ENCODE measurements at places on chromosomes 1 and 21.

DNA sequence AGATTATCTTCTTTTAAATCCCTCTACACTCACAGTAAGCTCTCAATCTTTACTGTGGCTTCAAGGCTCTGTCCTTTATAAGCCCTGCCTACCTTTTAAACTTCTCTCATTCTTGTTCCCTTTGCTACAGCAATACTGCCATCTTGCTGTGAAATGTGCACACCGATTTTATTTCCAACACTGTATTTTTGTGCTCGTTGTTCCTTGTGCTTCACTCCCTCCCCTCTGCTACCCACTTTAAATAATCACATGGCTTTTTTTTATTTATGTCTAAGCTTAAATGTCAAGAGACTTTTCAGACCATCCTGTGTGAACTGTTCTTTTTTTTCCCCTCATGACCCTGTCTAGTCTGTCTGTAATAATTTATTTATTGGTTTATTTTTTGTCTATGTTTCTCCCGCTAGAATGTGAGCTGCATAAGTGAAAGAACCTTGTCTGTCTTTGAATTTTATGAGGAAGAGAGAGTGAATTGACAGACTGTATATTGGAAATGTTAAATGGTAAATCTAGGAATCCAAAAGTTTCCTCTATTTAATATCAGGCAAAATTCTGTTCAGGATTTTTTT, 45.7 kb downstream of the ABCD3 start:
- DNase-seq = no peak

DNA sequence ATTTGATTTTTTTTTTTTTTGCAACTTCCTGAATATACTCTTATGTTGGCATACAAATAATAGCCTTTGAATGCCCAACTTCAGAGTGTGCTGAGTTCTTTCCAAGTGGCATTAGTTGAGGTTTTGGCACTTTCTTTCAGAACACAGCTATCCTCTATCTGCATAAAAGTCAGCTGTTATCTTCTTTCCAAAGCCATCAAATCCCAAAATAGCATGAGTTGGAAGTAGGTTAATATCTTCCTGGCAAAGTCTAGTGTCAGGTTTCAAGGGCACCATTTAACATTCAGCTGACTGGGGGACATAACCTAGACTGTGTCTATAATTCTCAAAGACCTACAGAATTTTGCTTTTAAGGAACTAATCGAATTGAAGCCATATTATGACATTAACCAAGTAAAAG, 223.9 kb downstream of the PLPP3 start:
- no peak for DNase-seq

DNA sequence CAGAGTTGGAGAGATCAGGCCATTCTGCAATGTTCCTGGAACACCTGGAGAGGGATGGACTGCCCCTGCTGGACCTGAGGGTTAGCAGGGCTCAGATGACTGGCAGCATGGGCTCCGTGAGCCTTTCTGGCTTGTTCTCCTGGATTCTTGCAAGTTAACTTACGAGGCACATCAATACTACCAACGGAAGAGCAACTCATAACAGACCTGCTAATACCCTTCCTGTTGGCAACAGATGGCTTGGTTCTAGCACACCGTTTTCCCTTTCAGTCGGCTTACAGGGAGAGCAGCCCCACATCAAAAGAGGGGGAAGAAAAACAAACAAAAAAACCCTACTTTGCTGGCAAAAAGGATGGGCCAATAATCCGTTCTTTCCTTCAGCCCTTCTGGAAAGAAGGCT, 47.9 kb downstream of the SLC66A1 start:
- DNase-seq = no peak

- peak; percentile 89 for DNase-seq
Measured at GRCh38 chr1:41728403-41729202, 190.1 kb downstream of the HIVEP3 start.

- DNase-seq = no peak
Measured at GRCh38 chr1:107883562-107883961, 81.4 kb downstream of the VAV3 start.

DNA sequence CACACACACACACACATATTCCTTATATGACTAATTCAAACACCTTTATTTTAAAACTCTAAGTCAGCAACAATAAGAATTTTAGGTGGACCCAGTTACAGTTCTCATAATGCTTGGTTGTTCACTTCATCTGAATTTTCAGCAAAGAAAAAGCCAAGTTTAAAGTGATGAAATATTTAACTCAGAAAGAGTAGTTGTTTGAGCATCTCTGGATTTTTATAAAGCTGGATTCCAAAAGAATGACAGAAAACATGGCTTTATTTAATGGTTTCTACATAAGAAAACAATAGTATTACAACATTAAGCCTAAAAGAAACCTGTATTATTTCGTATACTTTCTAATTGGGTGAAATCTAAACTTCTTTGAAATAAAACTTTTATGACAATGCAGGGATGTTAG, 54.2 kb upstream of the ADAMTS5 start:
- DNase-seq = no peak

- DNase-seq = no peak
Measured at GRCh38 chr1:182917378-182917777, 35.6 kb downstream of the SHCBP1L start.

DNA sequence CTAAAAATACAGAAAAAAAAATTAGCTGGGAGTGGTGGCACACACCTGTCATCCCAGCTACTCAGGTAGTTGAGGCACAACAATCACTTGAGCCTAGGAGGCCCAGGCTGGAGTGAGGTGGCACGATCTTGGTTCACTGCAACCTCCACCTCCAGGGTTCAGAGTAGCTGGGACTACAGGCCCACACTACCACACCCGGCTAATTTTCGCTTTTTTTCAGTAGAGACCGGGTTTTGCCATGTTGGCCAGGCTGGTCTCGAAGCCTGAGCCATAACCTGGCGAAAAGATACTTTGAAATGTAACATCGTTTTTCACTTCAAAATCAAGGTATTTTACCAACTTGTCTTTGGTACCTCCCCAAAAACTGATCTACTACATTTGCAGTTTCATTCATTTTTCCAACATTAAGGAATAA, 6.1 kb downstream of the GAS5 start:
- DNase-seq = no peak

GRCh38 chr21:35775778-35776544, 284.4 kb downstream of the SETD4 start:
- no peak for DNase-seq

DNA sequence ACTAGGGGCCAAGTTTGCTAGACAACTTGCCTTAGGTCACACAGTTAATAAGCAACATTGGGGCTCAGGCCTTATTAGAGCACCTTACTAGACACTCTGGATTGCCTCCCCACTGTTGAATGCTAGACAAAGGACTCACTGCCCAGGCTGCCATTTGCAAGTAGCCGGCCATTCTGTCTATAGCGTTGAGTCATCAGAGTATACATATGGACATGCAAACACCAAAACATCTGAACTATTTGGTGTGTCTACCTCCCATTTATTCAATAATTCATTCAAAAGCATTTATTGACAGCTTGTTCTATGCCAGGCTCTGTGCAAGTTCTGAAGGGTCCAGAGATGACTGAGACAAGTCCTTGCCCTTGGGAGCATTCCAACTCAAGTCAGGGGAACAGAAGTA, 181.4 kb upstream of the DPT start:
- no peak for DNase-seq

- DNase-seq = peak; percentile 64
Measured at GRCh38 chr1:112954945-112955772, 837 bp downstream of the SLC16A1 start.

GRCh38 chr1:151065089-151065645, 5.0 kb downstream of the MLLT11 start:
- DNase-seq = no peak

DNA sequence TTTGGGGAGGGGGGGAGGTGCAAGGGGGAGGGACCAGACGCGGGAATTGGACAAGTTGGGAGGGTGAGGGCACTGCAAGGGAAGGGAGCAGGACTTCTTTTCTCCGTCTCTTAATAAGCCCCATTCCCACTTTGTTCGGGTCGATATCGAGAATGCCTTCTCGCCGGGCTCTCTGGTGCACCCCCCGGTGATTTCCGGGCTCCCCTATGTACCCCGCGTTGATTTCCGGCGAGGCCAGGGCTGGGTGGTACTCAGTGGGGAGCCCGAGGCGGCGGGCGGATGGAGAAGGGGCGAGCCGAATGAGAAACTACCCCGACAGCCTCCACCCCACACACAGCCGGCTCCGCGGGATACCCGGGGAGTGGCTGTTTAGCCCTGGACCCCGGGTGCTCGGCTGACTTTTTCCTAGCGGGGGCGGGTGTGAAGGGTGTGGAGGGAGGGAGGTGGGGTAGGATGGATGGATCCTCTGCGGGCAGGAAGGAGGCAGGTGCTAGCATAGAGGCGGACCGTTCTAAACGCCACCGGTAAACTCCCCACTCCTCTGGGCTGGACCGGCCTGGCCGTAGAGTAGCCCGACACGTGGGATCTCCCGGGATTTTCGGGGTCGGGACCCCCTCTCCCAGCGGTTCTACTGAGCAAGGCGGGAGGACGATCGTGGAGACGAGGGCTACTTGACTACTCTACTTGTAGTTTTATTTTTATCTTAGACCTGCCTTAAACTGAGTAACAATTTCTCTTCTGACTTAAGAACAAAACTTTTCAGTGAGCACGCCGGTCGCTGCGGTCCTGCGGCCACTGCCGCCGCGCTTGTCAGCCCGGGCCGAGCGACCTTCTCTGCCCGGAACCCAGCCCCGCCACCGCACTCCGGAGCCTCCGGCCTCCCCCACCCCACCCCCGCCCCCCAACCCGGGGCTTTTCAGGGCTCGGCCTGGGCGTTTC, 1.0 kb downstream of the RNF220 start:
- peak; percentile 31 for DNase-seq

- DNase-seq = no peak
Measured at GRCh38 chr1:153542956-153543711, 2.4 kb upstream of the S100A5 start.

DNA sequence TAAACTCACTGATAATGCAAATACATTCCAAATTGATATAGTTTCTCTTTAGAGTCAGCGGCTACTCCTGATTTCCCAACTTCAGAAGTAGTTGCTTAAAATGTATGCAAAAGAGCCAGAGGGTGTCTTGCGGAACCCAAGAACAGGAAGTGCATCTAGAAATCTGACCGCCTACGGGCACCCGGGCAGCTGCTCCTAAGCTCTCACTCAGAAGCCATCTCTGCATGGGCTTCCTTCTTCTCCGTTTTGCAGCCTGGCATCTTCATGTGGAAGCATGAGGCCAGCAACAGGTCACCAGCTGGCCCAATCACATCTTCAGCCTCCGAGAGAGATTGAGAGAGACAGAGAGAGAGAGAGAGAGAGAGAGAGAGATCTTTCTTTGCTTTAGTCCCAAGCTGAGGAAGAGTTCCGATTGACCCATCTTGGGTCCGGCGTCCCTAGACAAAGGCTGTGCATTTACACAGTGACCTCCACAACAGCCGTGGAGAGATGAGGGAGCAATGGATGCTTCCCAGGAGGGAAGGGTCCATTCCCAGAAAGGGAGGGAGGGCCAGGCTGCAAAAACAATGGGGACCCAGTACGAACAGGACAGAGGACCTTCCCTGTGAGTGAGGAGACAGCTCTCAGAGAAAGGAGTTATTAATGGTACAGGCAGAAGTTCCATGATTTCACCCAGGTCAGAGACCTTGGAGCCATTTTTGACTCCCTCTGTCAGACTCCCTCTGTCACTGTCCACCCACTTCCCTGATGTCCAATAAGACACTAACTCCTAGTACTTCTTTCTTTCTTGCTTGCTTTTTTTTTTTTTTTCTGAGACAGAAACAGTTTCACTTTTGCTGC, 28.2 kb upstream of the SLC30A1 start:
- no peak for DNase-seq

All from activated naive CD4-positive, alpha-beta T cell treated with anti-CD3 and anti-CD28 coated beads, Interleukin-2, amount 50 U/mL, for 72 hours (primary cell).